GM23338 (cell line): ENCODE measurements at places on chromosomes 16 and 17.

DNA sequence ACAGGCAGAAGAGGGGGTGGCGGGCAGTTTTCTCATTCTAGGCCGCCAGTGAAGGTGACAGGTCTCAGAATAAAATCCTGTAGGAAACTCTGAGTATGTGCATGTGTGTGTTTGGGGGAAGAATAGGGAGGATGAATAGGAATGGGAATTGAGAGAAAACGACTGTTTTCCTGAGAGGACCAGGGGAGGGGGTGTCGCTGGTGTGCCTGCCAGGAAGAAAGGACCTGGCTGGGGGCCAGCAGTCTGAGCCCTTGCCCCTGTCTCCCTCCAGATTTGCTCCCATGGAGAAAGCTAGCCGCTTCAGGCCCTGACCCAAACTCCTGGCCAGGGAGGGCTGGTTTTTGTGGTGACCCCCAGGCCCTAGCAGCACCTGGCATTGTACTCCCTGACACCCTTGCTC, 14.4 kb downstream of the C17orf50 start:
- no peaks in the 10 kb centered on the region for H3K36me3 ChIP-seq
- DNase-seq: no peak
- H3K4me3 ChIP-seq: no peak overlapping the region
- peaks cover 13% of the 10 kb centered on the region for H3K4me1 ChIP-seq

- DNase-seq: no peak
- H3K27ac ChIP-seq: no peak overlapping the region
- H3K4me1 ChIP-seq: peaks cover 18% of the 10 kb centered on the region
- no peak overlapping the region for H3K4me3 ChIP-seq
- H3K36me3 ChIP-seq: no peaks in the 10 kb centered on the region
These were observed 3.4 kb upstream of the MT2A start for GRCh38 chr16:56604966-56605365.

DNA sequence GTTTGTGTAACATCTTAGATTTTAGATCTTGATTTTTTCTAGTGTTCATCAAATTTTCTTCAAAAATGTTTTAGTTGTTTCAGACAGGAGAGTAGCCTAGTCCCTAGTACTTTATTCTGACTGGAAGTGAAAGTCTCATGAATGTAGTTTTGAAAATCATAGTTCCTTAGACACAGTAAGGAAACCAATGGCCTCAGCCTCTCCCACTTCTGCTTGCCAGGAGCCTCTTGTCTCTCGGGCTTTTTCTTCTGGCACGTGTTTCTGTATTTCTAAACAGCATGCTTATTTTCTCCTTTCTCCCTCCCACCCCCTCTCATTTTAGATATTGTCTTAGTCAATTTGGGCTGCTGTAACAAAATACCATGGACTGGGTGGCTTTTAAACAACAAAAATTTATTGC, 9.8 kb downstream of the SLFN5 start:
- no peaks in the 10 kb centered on the region for H3K4me1 ChIP-seq
- no peak for DNase-seq
- H3K36me3 ChIP-seq: no peaks in the 10 kb centered on the region
- H3K4me3 ChIP-seq: no peak overlapping the region
- H3K27me3 ChIP-seq: no peaks in the 10 kb centered on the region
- H3K27ac ChIP-seq: no peak overlapping the region

DNA sequence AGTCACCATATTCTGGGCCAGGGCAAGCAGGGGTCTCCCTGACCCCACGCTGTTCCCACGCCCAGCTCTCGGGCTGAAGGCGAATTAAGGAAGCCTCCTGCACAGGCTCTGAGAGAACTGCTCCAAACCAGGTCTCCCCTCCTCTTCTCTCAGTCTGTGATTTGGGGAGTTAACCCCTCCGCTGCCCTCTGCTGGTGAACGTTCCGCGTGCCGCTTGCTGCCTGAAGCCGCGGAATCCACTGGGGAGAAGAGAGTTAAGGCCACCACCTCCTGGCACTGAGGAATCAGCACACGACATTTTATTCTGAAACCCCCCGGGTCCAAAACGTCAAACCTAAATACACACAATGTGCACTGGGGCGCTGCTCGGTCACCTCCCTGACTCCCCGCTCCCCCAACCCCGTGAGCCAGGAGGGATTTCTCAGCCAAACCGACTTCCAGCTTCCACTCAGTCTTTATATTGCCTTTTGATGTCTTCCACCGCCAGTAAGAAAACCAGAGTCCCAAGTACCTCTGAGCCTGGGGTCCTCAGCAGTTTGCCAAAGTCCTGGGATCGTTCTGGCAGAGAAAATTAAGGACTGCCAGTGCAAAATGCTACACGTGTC, 54.4 kb upstream of the RCVRN start:
- peak overlapping the region; percentile 53 for H3K4me3 ChIP-seq
- H3K4me1 ChIP-seq: peaks cover 16% of the 10 kb centered on the region
- no peak overlapping the region for H3K27ac ChIP-seq
- H3K27me3 ChIP-seq: no peaks in the 10 kb centered on the region
- peak; percentile 87 for DNase-seq
- no peaks in the 10 kb centered on the region for H3K36me3 ChIP-seq

DNA sequence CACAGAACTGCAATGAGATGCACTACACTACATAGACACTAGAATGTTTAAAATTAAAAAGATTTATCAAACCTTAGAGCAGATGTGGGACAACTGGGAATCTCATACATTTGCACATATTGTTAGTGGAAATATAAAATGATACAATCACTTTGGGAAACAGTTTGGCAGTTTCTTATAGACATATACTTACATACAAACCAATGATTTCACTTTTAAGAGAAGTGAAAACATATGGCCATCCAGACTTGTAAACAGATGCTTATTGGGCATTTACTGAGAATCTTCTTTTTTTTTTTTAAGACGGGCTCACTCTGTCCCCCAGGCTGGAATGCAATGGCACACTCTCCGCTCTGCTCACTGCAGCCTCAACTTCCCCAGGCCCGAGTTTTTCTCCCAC, 50.1 kb downstream of the AXIN2 start:
- H3K36me3 ChIP-seq: no peaks in the 10 kb centered on the region
- peaks cover 5% of the 10 kb centered on the region for H3K4me1 ChIP-seq
- no peak for DNase-seq
- no peak overlapping the region for H3K27ac ChIP-seq
- H3K4me3 ChIP-seq: no peak overlapping the region

DNA sequence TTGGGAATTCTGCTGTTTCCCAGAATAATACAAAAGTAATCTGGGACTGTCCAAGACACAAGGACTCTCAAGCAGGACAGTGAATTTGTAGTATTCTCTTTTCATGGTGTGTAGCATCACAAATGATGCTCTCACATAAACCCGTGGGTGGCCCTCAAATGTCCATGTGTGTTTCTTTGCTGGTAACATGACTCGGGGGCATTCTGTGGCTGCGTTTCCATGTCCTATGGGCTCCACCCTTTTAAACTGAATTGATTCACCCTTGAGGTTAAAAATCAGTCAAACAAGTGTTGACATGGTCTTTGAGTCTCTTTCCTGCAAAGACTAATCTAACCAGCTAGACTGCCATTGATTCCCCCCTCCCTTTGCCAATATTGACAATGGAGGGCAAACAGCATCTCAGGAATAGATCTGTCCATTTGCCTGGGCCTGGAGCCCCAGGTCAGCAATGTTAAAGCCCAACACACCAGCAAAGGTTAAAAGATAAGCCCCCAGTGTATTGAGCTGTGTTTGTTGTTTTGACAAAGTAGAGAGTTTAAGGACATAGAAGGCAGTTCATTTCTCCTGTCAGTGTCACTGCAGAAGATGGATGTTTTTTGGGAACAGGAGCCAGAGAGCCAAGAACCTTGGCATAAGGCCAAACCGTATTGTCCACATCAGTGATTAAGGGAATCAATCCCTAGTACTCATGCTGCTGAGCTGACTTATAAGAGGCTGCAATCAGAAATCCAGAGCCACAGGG, 117.1 kb upstream of the COX10 start:
- no peaks in the 10 kb centered on the region for H3K4me1 ChIP-seq
- H3K27me3 ChIP-seq: no peaks in the 10 kb centered on the region
- H3K4me3 ChIP-seq: no peak overlapping the region
- H3K27ac ChIP-seq: no peak overlapping the region
- DNase-seq: no peak

DNA sequence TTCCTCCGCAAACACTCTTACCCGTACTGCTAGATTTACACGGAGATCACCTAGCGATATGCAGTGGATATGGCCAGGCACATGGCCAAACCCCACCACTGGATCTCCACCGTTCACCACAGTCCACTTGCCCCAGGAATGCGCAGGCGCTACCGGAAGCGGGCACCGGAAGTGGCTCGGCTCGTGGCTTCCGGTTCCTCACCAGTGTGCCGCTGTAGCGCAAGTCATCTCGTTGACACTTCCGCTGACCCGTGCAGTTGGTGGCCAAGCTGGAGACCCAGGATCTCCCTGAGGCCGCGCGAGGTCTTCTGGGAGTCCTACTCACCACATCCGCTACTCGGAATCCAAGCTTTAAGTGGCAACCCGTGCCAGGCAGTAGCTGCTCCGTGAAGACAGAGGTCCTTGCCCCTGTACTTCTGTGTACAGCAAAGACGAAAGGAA, 11.5 kb downstream of the ZNF597 start:
- DNase-seq: no peak
- no peaks in the 10 kb centered on the region for H3K4me1 ChIP-seq
- H3K27me3 ChIP-seq: no peaks in the 10 kb centered on the region
- H3K36me3 ChIP-seq: no peaks in the 10 kb centered on the region
- H3K27ac ChIP-seq: no peak overlapping the region

DNA sequence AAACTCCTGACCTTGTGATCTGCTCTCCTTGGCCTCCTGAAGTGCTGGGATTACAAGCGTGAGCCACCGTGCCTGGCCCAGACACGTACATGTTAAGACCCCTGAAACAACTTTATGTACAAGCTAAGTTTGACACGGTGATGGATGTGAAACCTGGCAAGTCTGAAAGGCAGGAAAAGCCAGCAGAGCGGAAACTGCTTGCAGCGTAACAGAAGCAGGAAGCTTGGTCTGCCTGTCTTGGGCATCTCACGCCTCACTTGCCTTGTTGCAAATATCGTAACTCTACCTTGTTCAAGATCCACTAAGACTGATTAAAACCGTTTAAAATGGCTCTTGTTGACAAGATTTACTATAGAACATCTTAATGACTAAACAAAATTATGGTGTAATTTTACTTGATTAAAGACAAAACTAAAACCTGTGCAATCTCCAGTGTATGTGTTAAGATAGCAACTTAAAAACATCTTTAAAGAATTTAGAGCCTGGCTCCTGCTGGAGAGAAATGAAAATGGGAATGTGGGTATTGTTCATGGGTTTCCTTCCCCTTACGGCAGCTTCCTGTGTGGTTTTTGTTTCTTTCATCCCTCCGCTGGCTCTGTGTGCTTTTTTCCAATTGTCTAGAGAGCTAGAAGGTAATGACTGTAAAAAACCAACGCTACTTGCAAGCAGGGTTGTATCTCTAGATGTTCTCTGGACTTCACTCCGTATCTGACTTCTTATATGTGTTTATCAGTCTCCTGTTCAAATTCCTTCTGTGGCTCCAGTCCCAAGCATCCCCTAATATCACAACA, 477.6 kb downstream of the XYLT1 start:
- H3K27me3 ChIP-seq: no peaks in the 10 kb centered on the region
- no peak overlapping the region for H3K4me3 ChIP-seq
- no peak overlapping the region for H3K27ac ChIP-seq
- DNase-seq: no peak

GRCh38 chr16:81465375-81465943, 20.9 kb downstream of the CMIP start:
- no peaks in the 10 kb centered on the region for H3K36me3 ChIP-seq
- H3K27ac ChIP-seq: 0 out of 2 replicates have a peak overlapping the region, but pooled peaks have one; percentile 26
- DNase-seq: no peak
- H3K4me1 ChIP-seq: peaks cover 5% of the 10 kb centered on the region; the same call in 1 of the 2 replicates
- H3K27me3 ChIP-seq: no peaks in the 10 kb centered on the region

GRCh38 chr16:64950262-64950661, 171.6 kb downstream of the CDH11 start:
- no peaks in the 10 kb centered on the region for H3K36me3 ChIP-seq
- peak; percentile 61 for DNase-seq
- no peak overlapping the region for H3K27ac ChIP-seq
- H3K4me1 ChIP-seq: no peaks in the 10 kb centered on the region

DNA sequence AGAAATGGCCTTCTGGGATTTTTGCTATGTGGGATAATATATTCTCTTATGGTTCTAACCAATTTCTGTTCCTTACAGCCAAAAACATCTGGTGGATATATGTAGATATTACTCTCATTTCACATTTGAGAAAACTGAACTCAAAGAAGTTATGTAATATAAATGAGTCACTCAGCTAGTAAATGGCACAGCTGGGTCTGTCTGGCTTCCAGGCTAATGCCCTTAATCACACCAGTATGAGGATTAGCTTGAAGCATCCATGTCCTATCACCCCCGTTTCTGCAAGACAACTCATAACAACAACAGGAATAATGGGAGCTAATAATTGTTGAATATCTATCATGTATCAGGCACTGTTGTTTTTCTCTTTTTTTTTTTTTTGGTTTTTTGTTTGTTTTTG, 34.4 kb upstream of the USP7 start:
- DNase-seq: no peak
- no peak overlapping the region for H3K27ac ChIP-seq
- no peaks in the 10 kb centered on the region for H3K36me3 ChIP-seq
- H3K27me3 ChIP-seq: no peaks in the 10 kb centered on the region
- H3K4me3 ChIP-seq: no peak overlapping the region

DNA sequence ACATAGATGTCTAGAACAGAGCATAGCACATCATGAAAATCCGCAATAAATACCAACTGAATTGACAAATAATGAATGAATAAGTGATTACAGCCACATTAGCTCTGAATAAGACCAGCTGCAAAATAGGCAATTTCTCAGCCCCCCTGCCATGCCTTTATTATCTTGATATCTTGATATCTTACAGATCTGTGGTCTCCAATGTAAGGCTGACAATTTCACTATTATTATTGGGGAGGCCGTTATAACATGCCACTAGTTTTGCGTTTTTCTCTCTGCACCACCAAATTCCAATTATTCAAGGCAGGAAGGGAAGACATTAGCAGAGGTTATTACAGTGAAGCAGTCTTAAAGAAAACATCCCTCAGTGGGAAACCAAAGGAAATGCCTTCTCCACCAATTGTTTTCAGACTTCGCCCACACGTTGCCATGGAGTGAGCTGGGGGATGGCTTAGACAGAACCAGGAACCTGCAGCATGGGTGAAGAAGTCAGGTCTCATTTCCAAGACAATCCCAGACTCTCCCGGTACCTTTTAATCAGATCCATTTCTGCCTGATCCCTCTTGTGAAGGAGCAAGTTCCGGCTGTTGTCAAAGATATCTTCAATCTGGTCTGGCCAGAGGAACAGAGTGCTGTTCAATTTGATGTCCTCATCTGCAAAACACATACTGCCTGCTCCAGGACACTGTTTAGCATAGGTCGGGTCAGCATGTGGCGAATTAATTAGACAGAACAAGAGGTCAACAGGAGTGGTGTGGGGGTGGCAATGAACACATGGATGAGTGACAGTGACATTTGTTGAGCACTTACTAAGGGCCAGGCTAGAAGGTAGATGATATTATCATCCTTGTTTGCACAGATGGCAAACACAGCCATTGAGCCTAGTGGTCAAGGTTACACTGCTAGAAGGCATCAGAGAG, 46.4 kb downstream of the DNAH3 start:
- H3K27me3 ChIP-seq: no peaks in the 10 kb centered on the region
- no peak for DNase-seq
- H3K27ac ChIP-seq: no peak overlapping the region
- no peaks in the 10 kb centered on the region for H3K36me3 ChIP-seq

GRCh38 chr17:41617136-41617535, 4.6 kb upstream of the KRT16 start:
- no peak for DNase-seq
- H3K27me3 ChIP-seq: no peaks in the 10 kb centered on the region
- no peak overlapping the region for H3K27ac ChIP-seq
- H3K36me3 ChIP-seq: no peaks in the 10 kb centered on the region
- H3K4me1 ChIP-seq: no peaks in the 10 kb centered on the region
- H3K4me3 ChIP-seq: no peak overlapping the region

GRCh38 chr16:59545721-59546120, 811.6 kb upstream of the GOT2 start:
- H3K27me3 ChIP-seq: no peaks in the 10 kb centered on the region
- H3K4me1 ChIP-seq: peaks cover 3% of the 10 kb centered on the region; the same call in 1 of the 2 replicates
- DNase-seq: no peak
- H3K27ac ChIP-seq: no peak overlapping the region
- H3K4me3 ChIP-seq: no peak overlapping the region
